Endothelial cell (in vitro differentiated cells): ENCODE measurements at places on chromosomes 13 and 19.
A peak's percentile ranks its signal among the peaks of the same experiment; 100 is the strongest.

GRCh38 chr13:113579686-113580085 lies 4.9 kb upstream of the TFDP1 start:
- no peak for DNase-seq

GRCh38 chr19:33763633-33764371 lies 32.9 kb upstream of the KCTD15 start:
- no peak for DNase-seq

DNA sequence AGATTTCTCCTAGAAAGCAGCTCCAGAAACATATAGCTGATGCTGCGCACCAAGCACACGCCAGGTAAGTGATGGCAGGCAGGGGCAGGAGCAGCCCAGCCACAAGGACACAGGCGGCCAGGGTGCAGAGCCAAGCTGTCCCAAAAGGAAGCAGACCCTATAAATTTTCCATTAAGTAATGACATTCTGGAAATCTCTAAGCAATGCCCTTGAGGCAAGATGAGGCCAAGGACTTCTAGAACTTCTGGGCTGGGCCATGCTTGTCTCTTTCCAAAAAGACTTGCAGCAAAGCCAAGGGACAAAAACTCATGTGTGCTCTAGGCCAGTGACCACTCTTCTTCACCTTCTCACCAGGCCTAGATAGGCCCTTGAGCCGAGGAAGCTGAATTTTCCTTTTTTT lies 42.2 kb upstream of the EPHX3 start:
- no peak for DNase-seq

GRCh38 chr13:111526922-111527321 lies 206.5 kb downstream of the TEX29 start:
- DNase-seq = no peak

DNA sequence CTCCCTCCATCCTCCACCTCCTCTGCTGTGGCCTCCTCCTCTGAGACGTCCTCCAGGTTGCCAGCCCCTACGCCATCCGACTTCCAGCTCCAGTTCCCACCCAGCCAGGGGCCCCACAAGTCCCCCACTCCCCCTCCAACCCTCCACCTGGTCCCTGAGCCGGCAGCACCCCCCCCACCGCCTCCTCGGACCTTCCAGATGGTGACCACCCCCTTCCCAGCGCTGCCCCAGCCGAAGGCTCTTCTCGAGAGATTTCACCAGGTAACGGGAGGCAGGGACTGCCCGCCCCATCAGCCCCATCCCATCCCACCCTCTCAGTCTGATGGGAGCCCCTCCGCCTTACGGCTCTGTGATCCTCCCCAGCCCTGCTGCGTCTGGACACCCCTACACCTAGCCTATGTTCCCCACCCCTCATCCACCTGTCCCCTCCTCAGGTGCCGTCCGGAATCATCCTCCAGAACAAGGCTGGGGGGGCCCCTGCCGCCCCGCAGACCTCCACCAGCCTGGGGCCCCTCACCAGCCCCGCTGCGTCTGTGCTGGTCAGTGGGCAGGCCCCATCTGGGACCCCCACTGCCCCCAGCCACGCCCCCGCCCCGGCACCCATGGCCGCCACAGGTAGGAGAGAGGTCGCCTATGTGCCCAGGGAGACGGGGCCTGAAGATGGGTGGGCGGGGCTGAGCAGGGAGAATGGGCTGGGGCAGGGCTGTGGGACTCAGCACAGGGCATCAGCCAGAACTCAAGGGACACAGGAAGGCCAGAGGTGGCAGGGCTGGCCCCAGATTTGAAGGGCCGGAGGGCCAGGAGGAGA lies 18.6 kb upstream of the EHD2 start:
- no peak for DNase-seq

GRCh38 chr19:41318696-41319499 lies 8.9 kb downstream of the CCDC97 start:
- no peak for DNase-seq

DNA sequence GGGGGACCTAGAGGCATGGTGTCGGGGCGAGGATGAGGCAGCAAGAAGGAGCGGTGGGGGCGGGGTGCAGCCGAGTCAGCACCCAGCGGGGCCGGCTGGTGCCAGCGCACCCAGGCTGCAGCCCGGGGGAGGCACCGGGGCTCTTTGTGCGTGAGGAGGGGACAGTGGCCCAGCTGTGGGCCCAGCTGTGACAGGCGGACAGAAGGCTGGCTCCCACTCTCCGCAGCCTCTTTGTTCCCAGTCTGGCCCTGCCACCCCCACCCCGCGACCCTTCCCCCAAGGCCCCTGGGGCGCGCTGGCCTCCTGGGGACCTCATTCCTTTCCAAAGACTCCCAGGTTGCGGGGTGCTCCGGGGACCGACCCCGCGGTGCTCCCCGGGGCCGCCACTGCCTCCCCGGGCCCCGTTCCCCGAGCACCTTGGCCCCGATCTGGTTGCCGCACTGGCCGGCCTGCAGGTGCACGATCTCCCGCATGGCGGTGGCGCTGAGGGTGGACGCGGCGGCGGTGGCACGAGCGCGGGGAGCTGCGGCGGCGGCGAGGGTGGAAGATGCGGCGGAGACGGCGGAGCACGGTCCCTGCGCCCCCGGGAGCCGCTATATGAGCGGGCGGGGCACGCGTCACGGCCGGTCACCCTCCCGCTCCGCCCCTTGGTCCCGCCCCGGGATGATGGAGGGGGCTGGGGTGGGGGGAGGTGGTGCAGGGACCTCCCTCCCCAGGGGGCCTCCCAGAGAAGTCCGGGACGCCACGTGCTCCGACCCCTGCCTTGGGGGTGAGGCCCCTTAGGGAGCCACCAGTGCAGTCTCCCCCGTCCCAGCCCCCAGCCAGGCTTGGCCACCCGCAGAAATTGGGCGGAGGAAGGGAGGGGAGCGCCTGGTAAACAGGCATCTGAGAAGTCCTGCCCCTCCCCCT lies at the start of gene TUBB4A:
Gene TUBB4A, minus strand, starts transcription at position 570 of the 909 bp plus-strand sequence. Its CDS starts 97 bp downstream, at position 473.
- peak; percentile 23 for DNase-seq
